Stimulated activated CD4-positive, alpha-beta T cell treated with anti-CD3 and anti-CD28 coated beads, Interleukin-12 subunit alpha, Interleukin-12 subunit beta, amount 100 ng/mL, for 24 hours (primary cell): ENCODE measurements at places on chromosomes 1 and 21.

DNA sequence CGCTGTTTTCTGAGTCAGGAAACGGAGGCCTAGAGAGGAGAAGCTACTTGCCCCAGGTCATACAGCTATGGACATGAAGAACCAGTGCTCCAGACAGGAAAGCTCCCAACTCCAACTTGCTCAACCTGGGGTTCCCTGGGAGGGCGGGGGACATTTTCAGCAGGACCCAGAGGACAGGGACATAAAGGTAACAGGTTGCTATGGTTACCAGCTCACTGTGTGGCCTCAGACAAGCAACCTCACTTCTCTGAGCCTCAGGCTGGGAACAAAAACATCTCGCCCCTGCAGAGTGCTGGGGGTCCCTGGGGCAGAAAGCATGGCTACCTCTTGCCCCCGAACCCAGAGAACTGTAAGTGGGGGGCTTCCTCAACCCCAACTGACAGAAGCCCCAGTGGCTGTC is 16.1 kb downstream of the FBXO2 start:
- no peak for DNase-seq

GRCh38 chr1:116371752-116372151 is 1.3 kb upstream of the ATP1A1 start:
- no peak for DNase-seq

DNA sequence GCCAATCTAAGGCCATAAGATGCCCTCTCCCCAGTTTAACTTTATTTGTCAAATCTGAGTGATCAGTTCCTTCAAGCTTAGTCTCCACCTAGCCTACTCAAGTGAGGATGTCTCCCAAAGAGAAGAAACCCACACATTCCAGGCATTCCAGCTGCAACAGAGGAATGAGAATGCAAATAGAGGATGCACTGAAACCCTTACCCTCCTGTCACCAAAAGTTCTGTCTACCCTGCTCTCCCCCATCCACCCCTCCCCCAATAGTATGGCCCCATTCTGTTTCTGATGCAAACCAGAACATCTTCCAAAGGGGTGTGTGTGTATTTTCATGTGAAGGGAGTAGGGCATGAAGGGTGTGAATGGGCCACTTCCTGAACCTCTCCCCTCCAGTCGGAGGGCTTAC is 3.0 kb downstream of the DUSP23 start:
- DNase-seq = no peak

- DNase-seq = no peak
Observed at GRCh38 chr21:34123609-34124008, 50.2 kb downstream of the MRPS6 start.

DNA sequence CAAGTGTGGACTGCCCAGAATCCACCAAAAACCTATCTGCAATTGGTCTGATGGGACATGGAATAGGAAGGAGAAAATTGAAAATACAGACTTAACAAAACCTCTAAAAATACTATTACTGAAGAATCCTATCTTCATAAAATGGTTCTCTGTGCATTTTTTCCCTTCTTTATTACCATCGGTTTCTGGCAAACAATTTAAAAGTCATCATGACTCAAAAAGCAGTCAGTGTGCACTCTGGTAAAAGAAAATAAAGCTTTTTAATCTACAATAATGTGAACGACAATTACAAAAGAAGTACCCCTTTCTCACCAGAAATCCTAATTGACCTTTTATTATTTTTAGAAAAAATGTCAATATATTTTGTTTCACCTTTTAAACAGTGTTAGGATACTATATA is 186.3 kb downstream of the TPR start:
- DNase-seq = no peak
